ENCODE measurements at places on chromosomes 2 and 18.

GRCh38 chr2:217900010-217900779 is 102.6 kb downstream of the TNS1 start:
- no peak for DNase-seq

DNA sequence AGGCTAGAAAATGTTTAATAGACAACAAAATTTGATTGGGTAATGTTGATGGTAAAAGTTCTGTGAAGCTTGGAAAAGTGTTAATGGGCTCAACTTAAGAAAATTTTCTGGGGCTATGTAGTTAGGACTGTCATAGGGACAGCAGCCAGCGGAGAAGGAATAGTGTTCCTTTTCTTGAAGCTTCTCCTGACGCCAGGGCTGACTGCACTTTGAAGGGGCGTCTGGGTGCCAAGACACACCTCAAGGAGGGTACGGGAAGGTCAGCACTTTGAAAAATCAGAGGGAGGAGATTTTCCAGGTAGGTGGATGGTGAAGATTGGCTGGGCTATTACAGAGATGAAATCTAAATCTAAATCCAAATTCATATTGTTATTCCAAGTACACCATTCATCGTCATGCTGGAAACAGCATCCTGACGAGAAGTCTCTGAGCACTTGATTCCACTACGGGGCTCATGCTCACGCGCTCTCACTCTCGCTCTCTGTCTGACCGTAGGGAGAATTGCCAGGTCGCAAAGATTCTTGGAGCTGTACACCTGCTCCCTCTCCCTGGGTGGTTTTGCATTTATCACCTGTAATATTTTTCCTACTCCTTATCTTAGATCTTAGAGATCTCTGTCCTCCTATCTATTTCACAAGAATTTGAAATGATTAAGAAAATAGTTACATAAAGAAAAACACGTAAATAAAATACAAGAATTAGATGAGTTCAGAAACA is 91.0 kb downstream of the ITGB1BP1 start:
- no peak for DNase-seq

DNA sequence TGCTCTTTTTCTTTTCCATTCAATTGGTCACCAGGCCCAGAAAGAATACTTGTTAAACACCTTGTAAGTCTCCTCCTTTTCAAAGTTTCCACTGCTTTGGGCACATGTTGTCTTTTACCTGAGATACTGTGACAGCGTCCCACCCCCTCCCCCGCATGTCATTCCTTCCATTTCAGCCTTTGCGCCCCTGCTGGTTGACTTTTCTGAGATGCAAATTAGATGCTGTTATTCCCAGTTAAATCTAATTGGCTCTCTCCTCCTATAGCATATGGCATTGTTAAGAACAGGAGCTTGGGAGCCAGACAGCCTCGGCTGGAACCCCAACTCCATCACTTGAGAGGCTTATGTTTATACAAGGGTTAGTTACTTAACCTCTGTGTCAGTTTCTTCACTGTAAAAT is 80.3 kb upstream of the GAREM1 start:
- DNase-seq = no peak

DNA sequence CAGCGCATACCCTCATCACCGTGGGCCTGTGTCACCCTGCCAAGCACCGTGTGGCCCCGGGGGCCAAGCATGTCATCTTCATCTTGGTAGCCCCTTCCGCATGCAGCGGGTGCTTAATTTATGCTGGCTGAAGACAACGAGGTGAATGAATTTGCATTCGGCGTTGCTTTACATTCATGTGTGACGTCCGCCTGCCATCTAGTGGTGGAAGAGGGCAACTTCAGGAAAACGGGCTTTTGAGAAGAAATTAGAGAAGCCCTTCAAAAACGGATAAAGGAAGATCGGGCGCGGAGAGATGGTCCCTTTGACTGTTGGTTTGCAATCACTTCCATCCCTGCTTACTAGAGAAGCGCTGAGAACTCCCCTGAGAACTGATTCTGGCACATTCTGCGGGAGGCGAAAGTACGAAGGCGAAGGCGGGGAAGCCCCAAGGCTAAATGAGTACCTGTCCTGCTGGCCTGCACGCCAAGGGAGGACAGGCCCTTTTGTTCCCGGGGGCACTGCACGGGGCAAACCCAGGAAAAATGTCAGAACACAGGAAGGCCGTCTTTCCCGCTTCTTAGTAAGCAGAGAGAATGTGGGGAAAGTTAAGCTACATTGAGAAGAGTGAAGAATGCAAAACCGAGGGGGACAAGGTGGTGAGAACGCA is 145.9 kb downstream of the ZNF516 start:
- DNase-seq = peak; percentile 85

- no peak for DNase-seq
These were observed 11.1 kb downstream of the DNAH6 start for GRCh38 chr2:84527137-84528129.

DNA sequence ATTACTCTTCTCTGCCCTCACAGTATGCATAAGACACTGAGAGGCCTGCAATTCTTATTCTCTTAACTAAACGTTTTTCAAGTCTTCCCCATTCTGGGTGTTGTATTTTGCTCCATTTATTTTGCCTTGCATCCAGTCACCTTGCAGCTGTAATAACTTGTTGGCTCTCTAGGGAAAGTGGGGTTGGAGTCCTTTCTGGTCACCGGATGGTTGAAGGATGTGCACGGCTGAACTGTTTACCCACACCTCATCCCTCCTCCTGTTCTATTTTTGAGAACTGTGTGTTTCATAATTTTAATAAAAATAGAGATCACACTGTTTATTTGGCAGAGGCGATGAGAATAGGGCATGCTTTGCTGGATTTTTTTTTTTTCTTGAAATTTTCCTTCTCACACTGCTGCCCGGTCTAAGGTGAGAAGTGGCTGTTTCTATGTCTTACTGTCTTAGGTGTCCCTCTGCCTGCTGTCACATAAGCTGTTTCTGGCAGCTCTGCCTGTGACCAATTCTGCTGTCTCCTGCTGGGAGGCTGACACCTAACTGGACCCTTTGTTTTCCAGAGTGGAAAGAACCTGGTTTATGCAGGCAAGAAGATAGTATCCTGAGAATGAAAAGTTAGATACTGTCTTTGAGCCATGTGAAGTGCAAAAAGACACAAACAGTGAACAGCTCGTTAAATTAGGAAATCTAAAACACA is 342.6 kb downstream of the DPP10 start:
- no peak for DNase-seq

GRCh38 chr2:203592470-203592869 is 57.4 kb upstream of the RAPH1 start:
- DNase-seq = no peak

DNA sequence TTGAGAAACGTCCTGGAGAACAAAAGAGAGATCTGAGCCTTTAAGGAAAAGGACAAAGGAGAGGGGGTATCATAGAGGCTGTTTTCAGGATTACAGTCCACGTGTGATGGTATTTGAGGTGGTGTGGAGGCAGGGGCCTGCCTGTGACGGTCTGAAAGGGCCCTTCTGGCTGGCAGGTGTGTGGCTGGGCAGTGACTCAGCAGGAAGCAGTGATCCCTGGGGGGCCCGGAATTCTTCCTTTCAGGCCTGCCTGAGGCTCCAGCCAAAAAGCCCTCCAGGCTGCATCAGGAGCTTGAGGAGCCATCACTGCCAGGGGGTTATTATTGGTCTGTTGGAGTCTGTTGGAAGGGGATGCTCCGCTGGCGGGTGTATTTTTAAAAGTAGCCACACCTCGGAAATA is 97.2 kb upstream of the TMEM18 start:
- DNase-seq = no peak

DNA sequence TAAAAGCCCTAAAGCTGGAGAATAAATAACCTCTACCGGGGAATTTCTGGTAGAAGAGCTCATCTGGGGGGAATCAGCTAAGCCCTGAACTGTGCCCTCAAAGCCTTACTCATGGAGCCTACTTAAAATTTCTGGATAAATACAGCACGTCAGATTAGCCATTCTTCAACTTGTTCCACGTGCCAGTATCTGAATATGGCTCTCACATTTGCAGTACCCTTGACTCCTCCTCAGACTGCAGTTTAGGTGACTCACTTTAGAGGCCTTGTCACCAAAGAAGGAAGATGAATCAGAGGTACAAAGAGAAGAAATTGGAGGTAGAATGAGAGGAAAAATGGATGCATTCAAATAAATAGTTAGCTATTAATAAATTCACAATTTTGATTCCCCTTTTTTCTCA is 34.6 kb upstream of the POTEC start:
- DNase-seq = no peak

DNA sequence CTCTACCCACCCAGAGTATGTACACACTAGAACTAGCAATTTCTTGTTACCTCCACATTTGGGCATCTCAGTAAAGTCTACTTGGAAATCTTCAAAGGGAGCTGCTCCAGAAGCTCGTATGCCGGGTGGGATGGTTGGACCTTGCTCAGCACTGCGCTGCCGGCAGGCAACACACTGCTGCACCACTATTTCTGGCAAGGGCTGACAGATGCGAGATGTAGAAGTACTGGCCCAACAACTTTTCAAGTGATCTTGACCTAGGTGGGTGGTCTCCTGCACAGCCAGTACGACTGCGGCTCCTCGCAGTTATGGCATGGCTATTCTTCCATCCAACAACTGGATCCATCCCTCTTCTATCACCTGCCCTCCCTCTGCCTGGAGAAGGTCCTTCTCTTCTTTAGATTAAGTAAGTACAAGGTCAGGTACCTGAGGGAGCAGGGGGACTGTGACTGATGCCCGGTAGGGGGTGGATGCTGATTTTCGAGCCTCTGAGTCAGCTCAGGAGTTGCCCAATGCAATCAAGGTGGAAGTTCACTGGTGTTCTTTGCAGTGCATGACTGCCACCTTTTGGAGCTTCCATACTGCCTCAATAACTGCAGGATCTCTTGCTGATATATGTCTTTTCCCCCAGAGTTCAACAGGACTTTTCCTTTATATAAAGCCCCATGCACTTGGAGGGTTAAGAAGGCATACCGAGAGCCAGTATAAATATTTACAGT is 100.4 kb upstream of the SLC1A4 start:
- no peak for DNase-seq

GRCh38 chr2:148484066-148484465 is 160.5 kb upstream of the EPC2 start:
- no peak for DNase-seq

GRCh38 chr2:9843229-9844035 is at the start of gene TAF1B:
Gene TAF1B (plus strand): TSS chr2:9843474. CDS start chr2:9843542, 68 bp downstream.
- DNase-seq = peak; percentile 96

DNA sequence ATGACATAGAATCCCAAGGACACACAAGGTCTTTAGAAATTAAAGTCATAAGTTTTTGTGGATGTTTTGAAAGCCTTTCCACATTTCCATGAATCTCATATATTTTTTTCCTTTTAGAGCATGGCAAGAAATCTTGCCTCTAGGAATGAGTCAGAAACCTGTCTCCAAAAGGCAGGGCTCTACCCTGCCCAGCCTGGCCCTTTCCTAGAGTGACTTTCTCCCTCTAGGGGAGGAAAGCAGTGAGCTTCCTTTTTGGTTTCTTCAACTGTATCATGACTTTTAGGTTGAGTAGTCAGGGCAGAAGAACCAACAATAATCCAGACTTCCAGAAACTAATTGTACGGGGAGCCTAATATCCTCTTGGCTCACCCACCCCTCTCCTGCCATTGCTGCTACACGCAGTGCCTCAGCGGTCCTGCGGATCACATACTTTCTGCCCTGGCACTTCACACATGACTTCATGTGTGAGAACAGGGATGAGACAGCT is 300.3 kb downstream of the AGPS start:
- no peak for DNase-seq

- DNase-seq = peak; percentile 56
These were observed 117.8 kb upstream of the EPC2 start for GRCh38 chr2:148526509-148527346.

DNA sequence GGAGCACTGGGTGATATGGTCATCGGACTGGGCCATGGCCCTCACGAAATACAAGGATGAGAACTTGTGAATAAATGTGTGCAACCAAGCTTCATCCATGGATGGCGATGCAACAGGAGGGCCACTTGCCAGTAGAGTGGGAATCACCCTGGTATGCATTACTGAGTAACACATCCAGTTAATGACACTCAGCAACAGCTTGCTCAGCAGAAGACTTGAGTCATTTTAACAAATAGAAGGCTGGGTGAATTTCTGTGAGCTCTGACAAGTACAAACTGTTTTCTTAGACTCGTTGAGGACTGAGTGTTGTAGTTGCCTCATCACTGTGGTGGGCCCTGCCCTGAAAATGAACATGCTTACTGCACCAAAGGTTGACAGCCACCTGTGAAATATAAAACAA is 221.6 kb downstream of the NCKAP5 start:
- no peak for DNase-seq

- DNase-seq = no peak
These were observed 8.7 kb upstream of the COX7A2L start for GRCh38 chr2:42369532-42370229.

DNA sequence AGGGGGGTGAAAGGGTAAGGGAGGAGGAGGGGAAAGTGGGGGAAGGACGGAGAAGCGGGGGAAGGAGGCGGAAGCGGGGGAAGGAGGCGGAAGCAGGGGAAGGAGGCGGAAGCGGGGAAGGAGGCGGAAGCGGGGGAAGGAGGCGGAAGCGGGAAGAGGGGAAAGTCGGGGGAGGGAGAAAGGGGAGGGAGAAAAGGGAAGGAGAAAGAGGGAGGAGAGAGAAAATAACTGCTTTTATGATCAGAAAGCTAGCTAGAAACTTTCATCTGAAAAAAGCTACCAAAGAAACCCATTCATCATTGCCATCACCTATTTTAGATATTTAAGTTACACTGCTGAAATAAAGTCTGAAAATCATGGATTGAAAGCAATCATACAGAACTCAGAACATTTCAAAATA is 72.5 kb downstream of the USP34 start:
- DNase-seq = no peak

- no peak for DNase-seq
These were observed 53.8 kb downstream of the USP34 start for GRCh38 chr2:61416871-61417645.

DNA sequence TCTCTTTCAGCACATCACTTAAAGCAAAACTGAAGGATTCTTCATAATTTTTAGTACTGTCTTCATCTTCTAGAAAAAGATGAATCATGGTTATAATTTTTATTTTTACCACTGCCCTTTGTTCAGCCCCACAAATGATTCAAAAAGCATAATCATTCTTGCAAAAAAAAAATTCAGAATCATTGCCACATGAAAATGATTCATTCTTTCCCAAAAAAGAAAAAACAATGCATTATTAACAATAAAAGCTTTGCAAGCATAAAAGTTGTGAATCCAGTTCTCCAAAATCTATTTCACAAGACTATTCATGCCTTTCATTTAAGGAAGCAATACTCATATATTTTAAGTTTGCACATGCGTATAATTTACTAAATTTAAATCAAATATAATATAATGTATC is 204.8 kb downstream of the RBM43 start:
- no peak for DNase-seq

DNA sequence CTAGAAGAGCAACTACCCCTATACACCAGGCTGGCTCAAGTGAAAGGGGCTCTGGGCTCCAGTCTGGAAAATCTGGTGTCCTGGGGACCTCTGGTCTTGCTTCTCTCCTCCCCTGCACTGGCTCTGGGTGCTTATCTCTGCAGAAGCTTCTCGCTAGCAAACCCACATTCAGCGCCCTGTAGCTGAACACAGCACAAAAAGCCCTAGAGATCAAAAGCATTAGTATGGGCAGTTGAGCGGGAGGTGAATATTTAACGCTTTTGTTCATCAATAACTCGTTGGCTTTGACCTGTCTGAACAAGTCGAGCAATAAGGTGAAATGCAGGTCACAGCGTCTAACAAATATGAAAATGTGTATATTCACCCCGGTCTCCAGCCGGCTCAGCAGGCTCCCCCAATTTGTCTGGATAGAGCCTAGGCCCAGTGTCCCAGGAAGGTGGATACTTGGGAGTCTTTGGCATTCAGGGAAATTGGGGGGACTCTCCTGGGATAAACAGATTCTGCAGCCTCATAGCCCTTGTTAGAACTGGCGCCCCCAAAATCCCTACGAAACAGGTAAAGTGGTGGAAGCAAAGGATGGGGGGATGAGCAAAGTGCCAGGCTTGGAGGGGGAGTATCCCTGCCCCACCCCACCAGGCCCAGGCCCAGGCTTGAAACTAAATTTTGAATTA is 2.5 kb upstream of the HOXD4 start:
- no peak for DNase-seq
